Heart left ventricle (tissue), 16 donors: ENCODE measurements at places on chromosomes 3 and 15. TPM values are rescaled to one million over a fixed set of nuclear protein-coding genes. Genes with fewer than 3 reads are reported as not detected.

Gene ALDH1A2
- total RNA-seq, result 63.3 TPM

Gene KBTBD12
- 41.5 TPM for total RNA-seq

Gene TMEM212
- not detected for total RNA-seq

Gene NPAP1
- not detected for total RNA-seq

Gene CPNE9
- not detected for total RNA-seq

Gene MAP1A
- 25.0 TPM for total RNA-seq

Gene PRICKLE2
- total RNA-seq, result 4.7 TPM

Gene FGF12
- 161 TPM for total RNA-seq

Gene FHIT
- 15.0 TPM for total RNA-seq

Gene ERC2
- 1.7 TPM for total RNA-seq

GRCh38 chr3:48387634-48388033 lies 15.6 kb downstream of the FBXW12 start:
- no peaks in the 10 kb centered on the region for H3K36me3 ChIP-seq
- DNase-seq, result no peak
- no peak overlapping the region for H3K27ac ChIP-seq
- H3K27me3 ChIP-seq, result no peaks in the 10 kb centered on the region
- no peaks in the 10 kb centered on the region for H3K4me1 ChIP-seq
- no peak overlapping the region for H3K4me3 ChIP-seq

DNA sequence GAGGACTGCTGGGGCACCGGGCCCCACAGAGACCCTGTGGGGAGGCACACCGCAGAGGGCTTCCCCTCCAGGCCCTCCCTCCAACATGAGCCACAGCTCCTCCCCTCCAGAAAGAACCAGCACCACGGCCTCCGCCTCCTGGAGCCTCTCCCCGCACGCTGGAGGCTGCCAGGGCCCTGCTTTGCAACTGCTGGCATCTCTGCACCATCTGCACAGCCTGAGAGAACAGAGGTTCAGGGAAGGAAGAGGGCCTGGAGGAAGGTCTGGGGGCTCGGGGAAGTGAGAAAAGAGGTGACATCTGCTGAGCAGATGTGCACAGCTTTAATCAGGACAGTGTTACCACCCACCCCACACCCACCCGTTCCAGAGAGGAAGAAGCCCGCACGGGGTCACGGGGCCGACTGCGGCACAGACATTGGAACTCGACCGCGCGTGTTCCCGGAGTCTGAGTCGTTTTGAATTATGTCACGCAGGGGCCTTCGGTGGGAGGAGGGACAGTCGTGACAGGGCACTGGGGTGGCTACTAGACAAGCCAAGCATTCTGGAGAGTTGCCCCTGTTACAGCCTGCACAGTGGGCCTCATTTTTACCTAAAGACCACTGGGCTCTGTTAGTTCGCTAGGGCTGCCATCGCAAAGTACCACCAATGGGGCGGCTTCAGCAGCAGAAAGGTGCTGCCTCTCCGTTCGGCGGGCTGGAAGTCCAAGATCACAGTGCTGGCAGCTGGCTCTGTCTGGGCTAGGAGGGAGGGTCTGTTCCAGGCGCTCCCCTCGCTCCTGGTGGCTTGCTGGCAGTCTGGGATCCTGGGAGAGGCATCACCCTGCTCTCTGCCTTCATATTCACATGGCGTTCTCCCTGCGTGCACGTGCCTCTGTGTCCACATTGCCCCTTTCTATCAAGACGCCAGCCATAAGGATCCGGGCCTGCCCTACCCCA lies 194.8 kb downstream of the XXYLT1 start:
- peaks cover 11% of the 10 kb centered on the region for H3K4me1 ChIP-seq
- H3K27ac ChIP-seq, result no peak overlapping the region
- no peak for DNase-seq
- no peaks in the 10 kb centered on the region for H3K36me3 ChIP-seq
- no peaks in the 10 kb centered on the region for H3K27me3 ChIP-seq

DNA sequence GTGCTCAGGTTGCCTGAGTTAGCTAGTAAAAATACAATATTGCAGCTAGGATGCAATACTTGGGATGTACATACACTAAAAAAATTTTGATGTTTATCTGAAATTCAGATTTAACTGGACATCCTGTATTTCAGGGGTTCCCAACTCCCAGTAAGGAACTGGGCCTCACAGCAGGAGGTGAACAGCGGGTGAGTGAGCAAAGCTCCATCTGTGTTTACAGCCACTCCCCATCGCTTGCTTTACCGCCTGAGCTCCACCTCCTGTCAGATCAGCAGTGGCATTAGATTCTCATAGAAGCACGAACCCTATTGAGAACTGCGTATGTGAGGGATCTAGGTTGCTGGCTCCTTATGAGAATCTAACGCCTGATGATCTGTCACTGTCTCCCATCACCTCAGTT lies 285.1 kb upstream of the PROK2 start:
- DNase-seq, result no peak
- no peaks in the 10 kb centered on the region for H3K36me3 ChIP-seq
- H3K4me3 ChIP-seq, result no peak overlapping the region
- no peak overlapping the region for H3K27ac ChIP-seq

- H3K4me1 ChIP-seq, result no peaks in the 10 kb centered on the region
- H3K36me3 ChIP-seq, result peaks cover 5% of the 10 kb centered on the region
- no peak overlapping the region for H3K27ac ChIP-seq
- H3K4me3 ChIP-seq, result no peak overlapping the region
Measured at GRCh38 chr3:127684871-127685707, 12.3 kb downstream of the ABTB1 start.

- H3K4me3 ChIP-seq, result no peak overlapping the region
- H3K36me3 ChIP-seq, result no peaks in the 10 kb centered on the region
- DNase-seq, result no peak
- H3K27ac ChIP-seq, result no peak overlapping the region
- no peaks in the 10 kb centered on the region for H3K4me1 ChIP-seq
- H3K27me3 ChIP-seq, result no peaks in the 10 kb centered on the region
Measured at GRCh38 chr3:106423321-106424225, 554.8 kb upstream of the CBLB start.

DNA sequence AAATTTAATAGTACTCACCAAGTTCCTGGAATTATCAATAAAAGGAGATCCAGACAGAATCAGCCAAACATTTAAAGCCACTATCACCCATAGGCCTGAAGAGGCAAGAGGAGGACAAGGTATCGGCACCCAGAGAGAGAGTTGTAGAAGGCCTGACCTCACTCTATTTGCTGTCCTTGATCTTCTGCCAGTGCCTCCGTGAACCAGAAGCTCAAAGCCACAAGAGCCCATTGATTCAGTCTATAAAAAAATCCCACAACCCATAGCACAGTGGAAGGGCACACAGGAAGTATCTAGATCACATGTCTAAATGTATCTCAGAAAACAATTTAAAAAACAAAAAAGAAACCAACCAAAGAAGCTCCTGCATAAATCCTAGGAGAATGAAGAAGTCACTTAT lies 68.6 kb upstream of the FAM174B start:
- no peak overlapping the region for H3K4me3 ChIP-seq
- H3K27me3 ChIP-seq, result no peaks in the 10 kb centered on the region
- no peak for DNase-seq
- H3K27ac ChIP-seq, result no peak overlapping the region
- no peaks in the 10 kb centered on the region for H3K4me1 ChIP-seq

DNA sequence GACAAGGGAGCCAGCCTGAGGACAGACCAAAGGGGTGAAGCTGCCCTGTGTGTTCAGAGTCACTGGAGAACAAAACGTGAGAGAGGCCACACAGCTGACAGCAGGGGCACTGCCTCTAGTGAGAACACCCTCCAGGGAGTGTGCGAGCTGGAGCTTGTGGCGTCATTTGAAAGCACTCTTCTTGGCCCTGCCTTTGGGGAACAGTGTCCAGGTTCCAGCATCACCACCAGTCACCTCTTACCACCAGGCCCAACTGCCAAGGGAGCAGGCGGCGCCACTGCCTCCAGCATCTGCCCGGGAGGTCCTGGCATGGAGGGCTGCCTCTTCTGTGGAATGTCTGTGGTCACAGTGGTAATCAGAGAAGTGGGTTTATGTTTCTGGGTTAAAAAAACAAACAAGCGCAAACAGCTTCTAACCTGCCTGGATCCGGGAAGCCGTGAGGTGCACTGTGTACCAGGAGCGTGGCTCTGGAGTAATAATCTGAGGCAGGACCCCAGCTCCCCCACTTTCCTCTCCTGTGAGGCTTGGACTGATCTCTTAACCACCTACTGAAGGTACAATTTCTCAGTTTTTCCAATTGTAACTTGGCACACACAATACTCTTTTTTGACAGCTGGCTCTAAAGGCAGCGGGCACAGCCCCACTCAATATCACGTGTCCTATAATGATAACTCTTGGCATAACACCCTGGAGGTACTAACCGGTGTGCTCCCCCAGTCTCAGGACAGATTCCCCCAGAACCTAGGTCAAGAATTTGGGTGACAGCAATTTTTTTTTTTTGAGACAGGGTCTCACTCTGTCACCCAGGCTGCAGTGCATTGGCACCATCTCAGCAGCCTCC lies 32.2 kb upstream of the CDCP1 start:
- no peak overlapping the region for H3K4me3 ChIP-seq
- no peak overlapping the region for H3K27ac ChIP-seq
- no peak for DNase-seq
- no peaks in the 10 kb centered on the region for H3K36me3 ChIP-seq
- H3K27me3 ChIP-seq, result no peaks in the 10 kb centered on the region

DNA sequence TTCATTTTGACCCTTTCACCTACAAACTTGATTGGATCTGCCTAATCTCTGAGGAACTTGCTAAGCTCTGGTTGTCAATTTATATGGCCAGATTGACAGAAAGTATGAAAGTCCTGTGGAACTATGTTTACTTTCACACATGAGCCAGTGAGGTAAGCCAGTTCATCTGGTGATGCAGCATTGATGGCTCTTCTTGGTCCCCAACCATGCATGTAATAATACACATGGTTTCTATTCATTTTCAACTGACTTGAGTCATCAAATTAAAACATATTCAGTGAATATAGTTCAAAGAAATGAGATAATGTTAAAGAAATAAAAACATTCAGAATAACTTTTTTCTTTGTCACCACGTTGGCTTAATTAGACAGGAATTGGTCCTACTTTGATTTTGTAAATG lies 336.1 kb upstream of the THBS1 start:
- no peaks in the 10 kb centered on the region for H3K4me1 ChIP-seq
- H3K4me3 ChIP-seq, result no peak overlapping the region
- H3K27ac ChIP-seq, result no peak overlapping the region
- no peaks in the 10 kb centered on the region for H3K27me3 ChIP-seq
- DNase-seq, result no peak
- H3K36me3 ChIP-seq, result no peaks in the 10 kb centered on the region

DNA sequence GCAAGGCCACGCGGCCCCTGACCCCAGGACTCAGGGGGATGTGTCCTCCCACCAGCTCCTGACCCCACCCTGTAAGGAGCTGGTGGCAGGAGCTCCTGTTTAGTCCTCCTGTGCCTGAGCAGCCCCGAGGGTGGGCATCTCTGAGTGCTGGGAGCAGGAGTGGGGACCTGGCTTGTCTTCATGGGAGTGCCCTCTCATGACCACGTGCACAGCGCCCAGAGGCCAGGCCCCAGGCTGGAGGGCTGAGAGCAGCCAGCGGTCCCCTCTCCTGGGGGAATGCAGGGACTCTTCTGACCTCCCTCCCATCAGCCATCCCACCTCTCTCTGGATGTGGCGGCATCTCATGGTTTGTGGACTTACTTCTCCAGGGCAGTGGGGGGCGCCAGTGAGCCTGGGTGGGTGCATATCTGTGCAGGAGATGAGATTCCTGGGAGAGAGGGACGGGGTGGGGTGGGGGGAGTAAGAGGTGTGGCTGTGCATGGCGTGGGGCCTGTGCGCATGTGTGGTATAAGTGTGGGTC lies 205.6 kb downstream of the TBC1D2B start:
- no peak overlapping the region for H3K27ac ChIP-seq
- DNase-seq, result peak; percentile 57
- peaks cover 4% of the 10 kb centered on the region for H3K4me1 ChIP-seq
- no peaks in the 10 kb centered on the region for H3K27me3 ChIP-seq
- H3K36me3 ChIP-seq, result no peaks in the 10 kb centered on the region
- no peak overlapping the region for H3K4me3 ChIP-seq

DNA sequence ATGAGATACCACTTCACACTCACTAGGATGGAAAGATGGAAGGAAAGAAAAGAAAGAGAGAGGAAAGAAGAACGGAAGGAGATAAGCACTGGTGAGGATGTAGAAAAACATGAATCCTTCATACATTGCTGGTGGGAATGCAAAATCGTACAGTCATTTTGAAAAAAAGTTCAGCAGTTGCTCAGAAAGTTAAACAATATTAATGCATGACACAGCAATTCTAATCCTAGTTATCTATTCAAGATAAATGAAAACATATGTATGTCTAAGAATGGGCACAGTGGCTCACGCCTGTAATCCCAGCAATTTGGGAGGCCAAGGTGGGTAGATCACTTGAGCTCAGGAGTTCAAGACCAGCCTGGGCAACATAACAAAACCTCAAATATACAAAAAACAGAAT lies 59.1 kb downstream of the SENP7 start:
- no peaks in the 10 kb centered on the region for H3K36me3 ChIP-seq
- H3K27ac ChIP-seq, result no peak overlapping the region
- H3K4me3 ChIP-seq, result no peak overlapping the region
- no peaks in the 10 kb centered on the region for H3K4me1 ChIP-seq
- no peak for DNase-seq

GRCh38 chr3:46628901-46629369 lies 16.6 kb downstream of the FAM240A start:
- no peaks in the 10 kb centered on the region for H3K27me3 ChIP-seq
- no peaks in the 10 kb centered on the region for H3K36me3 ChIP-seq
- H3K27ac ChIP-seq, result peak overlapping the region; percentile 62
- H3K4me1 ChIP-seq, result peaks cover 8% of the 10 kb centered on the region
- no peak overlapping the region for H3K4me3 ChIP-seq

DNA sequence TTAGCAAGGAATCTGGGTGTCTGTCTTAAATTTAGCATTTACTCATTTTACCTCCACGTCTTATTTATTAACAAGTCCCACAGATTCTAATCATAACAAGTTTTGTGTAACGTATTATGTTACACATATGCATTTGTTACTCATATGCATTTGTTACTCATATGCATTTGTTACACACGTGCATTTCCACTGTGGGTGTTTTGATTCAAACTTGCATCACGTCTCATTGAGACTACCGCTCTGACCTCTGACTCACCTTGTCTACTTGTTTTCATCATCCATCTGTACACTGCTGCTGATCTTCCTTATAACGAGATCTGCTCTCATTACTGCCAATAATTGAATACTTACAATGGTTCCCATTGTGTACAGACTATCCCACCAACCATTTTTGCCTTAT lies 1141.4 kb downstream of the TBL1XR1 start:
- DNase-seq, result no peak
- H3K4me3 ChIP-seq, result no peak overlapping the region
- no peaks in the 10 kb centered on the region for H3K36me3 ChIP-seq
- no peaks in the 10 kb centered on the region for H3K27me3 ChIP-seq

GRCh38 chr3:99648101-99648500 lies 9.7 kb downstream of the COL8A1 start:
- peak overlapping the region; percentile 56 for H3K27ac ChIP-seq
- H3K4me3 ChIP-seq, result no peak overlapping the region
- DNase-seq, result no peak
- no peaks in the 10 kb centered on the region for H3K36me3 ChIP-seq
- H3K27me3 ChIP-seq, result no peaks in the 10 kb centered on the region

GRCh38 chr15:89542369-89542768 lies 32.9 kb upstream of the TICRR start:
- DNase-seq, result no peak
- no peaks in the 10 kb centered on the region for H3K27me3 ChIP-seq
- no peaks in the 10 kb centered on the region for H3K36me3 ChIP-seq
- no peak overlapping the region for H3K27ac ChIP-seq
- H3K4me3 ChIP-seq, result no peak overlapping the region

- H3K27me3 ChIP-seq, result no peaks in the 10 kb centered on the region
- H3K4me1 ChIP-seq, result no peaks in the 10 kb centered on the region
- no peaks in the 10 kb centered on the region for H3K36me3 ChIP-seq
- H3K27ac ChIP-seq, result no peak overlapping the region
- no peak overlapping the region for H3K4me3 ChIP-seq
Measured at GRCh38 chr3:150030841-150031240, 60.1 kb upstream of the PFN2 start.
